ENCODE measurements at places on chromosomes 7 and 10.

DNA sequence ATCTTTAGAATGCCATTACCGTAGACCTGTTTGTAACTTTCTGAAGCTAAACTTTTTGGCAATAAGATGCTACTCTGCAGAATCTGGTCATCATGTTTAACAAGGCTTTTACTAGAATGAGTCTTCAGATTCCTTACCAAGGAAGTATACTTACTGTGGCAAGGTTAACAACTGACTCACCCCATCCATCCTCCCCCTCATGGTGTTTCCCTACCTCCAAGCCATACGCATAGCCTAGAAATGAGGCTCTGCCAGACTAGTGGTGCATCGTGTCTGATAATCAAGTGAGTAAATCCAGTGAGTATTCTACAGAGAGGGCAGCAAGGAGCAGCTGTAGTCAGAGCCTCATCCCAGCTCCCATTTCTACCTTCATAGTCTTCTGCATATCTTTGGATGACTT, 223.6 kb downstream of the IPMK start:
- no peak for DNase-seq

GRCh38 chr7:139777133-139777891, 486 bp downstream of the HIPK2 start:
- DNase-seq = no peak

DNA sequence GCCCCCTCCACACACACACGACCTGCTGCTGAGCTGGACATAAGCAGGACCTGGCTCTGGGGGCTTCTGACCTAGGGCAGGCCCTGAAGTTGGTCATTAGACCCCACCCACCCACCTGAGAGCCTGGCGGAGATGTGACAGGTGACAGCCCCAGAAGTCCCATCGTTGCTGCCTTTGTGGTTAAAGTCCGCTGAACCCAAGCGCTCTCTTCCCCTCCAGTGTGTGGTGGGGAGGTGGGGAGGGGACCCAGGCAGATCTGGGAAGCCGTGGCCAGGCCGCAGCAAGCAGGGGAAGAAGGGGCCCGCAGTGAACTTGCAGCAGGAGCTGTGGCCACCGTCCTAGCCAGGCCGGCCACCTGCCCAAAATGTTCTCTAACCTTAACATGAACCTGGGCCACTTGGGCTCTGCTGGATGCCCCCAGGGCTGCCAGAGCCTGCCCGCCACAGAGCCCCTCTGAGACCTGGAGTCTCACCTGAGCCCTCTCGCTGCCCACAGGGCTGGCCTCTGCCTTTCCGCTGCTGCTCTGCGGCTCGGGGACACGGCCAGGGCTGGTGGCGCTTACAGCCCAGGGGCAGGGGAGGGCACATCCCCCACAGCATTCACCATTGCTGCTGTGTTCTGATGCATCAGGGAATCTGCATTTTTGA, 65.1 kb downstream of the LHPP start:
- no peak for DNase-seq

GRCh38 chr7:34841326-34841725, 183.3 kb downstream of the NPSR1 start:
- DNase-seq = no peak

DNA sequence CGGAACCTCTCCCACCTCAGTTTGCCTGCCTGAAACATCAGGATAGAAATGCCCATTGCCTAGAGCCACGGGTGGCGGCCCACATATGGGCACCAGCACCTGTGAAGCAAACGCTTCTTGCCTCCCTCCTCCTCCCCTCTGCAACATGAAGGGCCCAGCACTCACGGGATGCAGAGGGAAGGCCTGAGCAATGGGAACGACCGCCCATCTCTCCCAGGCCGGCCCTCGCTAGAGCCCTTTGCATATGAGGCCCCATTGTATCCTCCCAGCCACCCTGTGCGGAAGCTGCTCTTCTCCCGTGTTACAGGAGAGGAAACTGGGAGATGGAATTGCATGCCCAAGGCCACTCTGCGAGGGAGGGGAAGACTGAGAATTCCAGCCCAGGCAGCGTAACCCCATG, 88.2 kb downstream of the RGS10 start:
- DNase-seq = no peak

- no peak for DNase-seq
These were observed 455.6 kb upstream of the AKR1E2 start for GRCh38 chr10:4370376-4370775.

- DNase-seq = peak; percentile 82
These were observed 23.1 kb upstream of the PIK3CG start for GRCh38 chr7:106841896-106842390.

DNA sequence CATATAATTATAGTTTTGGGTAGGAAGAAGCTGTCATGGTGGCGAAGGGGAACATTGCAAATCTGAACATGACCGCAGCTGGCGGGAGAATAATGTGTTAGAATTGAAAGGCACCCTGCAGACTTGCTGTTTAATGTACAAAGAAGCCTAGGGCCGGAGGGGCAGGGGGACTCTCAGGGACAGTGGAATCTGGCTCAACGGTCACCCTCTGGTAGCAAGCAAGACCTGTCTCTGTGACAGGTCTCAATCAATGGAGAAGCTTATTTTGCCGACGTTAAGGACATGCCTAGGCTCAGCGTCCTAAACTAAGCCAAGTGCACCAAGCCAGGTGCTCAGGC, 177.3 kb downstream of the NSUN6 start:
- DNase-seq = no peak
